ENCODE measurements at places on chromosomes 4 and X.
A peak's percentile ranks its signal among the peaks of the same experiment; 100 is the strongest.

DNA sequence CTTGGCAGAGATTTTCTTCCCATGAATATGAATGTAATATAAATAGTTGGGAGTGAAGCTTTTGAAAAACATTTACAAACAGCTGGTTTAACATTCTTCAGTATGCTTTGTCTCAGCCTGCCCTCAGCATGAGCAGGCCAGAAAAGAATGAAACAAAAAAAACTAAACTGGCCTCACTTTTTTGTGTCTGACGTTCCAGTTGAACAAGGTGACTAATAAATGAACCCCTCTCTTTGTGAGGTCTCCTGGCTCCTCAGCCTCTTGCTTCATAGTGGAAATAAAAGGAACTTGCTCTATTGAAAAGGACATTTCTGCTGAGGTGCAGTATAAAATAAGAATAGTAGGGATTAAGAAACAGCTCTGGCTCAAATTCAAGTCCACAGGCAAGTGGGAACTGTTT lies 9.4 kb downstream of the CHST7 start:
- peak; percentile 31 for DNase-seq

- DNase-seq: no peak
These were observed 427 bp downstream of the ZNF182 start for GRCh38 chrX:48003367-48003757.

DNA sequence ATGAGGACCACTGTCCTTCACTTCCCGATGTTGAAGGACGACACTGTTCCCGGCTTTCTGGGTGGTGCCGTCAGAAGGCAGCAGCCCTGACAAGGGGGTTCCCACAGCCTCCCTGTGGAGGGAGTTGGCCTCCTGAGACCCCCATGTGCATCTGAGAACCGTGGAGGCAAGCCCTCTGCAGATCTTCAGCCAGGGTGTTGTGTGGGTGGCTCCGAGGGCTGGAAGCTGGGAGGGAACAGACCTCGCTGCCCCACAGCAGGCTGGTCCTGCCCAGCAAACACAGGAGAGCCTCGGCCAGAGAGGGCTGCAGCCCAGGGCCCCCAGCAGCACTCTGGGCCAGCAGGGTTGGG lies 16.2 kb downstream of the DGKQ start:
- no peak for DNase-seq

DNA sequence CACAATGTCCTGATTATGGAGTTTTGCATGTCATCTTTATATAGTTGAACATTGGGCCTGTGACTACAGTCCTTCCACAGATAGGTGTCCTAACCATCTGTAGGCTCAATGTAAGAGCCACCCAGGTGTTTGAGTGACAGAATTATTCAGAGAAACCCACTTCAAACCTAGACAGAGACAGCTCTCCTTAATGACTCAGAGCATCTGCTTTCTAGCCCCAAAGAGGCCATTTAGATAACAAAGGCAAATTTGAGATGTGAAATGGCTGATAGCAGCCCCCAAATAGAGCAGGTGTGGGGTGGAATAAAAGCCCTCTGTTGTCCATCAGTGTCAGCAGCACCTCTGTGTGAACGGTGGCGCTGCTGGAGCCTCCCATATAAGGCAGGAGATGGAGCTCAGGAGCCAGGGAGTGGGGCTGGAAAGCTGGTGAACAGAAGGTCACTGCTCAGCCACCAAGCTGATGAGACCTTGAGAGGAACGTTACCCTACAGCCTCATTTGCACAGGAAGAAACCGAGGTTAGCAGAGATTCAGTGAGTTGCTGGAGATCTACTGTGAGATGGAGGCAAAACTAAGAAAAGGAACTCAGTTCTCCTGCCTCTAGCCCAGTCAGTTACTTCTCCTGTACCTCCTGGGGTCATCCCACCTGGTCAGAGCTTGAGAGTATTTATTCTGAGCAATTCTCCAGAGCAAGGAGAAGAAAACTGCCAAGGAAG lies 153.3 kb upstream of the LNX1 start:
- no peak for DNase-seq

- peak; percentile 8 for DNase-seq
These were observed 27.0 kb downstream of the EIF2S3 start for GRCh38 chrX:24081661-24082154.

GRCh38 chrX:115560211-115560977 lies 580 bp upstream of the PLS3 start:
- no peak for DNase-seq

GRCh38 chr4:40316333-40316781 lies 18.8 kb upstream of the CHRNA9 start:
- DNase-seq: no peak

DNA sequence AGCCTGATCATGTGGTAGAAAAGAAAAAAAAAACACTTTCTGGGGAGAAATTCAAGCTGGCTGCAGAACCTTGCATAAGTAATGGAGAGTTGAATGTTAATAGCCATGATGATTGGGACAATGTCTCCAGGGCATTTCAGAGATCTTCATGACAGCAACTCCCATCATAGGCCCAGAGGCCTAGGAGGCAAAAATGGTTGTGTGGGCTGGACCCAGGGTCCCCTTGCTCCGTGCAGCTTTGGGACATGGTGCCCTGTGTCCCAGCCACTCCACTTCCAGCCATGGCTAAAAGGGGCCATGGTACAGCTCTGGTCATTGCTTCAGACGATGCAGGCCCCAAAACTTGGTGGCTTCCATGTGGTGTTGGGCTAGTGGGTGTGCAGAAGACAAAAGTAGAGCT lies 1170.9 kb downstream of the C4orf33 start:
- no peak for DNase-seq

GRCh38 chrX:18886005-18886343 lies 97.9 kb downstream of the PHKA2 start:
- no peak for DNase-seq

DNA sequence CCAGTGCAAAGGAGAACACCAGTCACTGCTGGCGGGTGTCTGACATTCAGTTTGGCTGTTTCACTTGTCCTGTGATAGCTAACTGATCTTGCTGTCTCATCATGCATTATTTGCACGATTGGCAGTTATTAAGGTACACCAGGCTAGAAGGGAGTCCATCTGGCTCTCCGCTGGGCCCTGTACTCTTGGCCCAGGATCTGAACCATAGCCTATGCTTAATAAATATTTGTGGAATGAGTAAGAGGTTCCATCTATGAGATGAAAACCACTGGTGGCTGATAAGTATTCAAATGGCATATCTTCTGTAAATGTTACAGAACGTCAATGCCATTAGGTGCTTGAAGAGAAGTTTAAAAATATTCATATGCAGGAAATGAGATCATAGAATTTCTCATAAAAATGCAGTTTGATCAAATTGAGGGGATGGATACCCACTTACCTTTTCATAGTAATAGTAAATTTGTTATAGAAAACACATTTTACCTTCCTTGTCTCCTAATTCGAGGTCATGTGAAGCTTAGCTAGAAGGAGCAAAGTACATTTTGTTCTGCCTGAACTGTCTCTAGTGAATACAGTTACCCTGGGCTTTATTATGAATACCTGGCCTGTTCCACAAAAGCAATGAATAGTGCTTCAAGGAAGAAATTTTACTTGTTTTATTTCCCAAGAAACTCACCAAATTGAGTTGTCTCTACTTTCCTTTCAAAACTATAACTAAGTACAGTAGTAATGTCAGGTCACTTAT lies 213.5 kb downstream of the CBR4 start:
- no peak for DNase-seq

DNA sequence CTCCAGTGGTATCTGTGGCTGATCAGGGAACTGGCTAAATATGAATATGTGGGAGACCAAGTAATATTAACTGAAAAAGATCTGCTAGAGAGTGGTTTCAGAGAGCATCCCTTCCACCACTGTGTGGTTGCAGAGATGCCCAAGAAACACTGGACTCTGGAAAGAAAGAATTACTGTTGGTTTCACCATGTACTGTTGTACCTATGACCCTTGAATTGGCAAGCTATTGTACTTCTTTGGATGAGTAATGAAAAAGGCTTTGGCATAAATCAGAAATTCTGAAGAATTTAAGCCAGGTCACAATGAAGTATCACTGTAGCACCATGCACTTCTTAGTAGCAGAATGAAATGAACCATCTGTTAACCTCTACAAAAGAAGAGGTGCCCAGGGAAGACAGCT lies 134.4 kb upstream of the INTU start:
- DNase-seq: no peak

- no peak for DNase-seq
These were observed 65.3 kb downstream of the CLNK start for GRCh38 chr4:10619220-10619619.

- DNase-seq: no peak
These were observed 7.1 kb downstream of the AWAT2 start for GRCh38 chrX:70042399-70043371.

- no peak for DNase-seq
These were observed 246.1 kb downstream of the NR3C2 start for GRCh38 chr4:148196164-148196563.

DNA sequence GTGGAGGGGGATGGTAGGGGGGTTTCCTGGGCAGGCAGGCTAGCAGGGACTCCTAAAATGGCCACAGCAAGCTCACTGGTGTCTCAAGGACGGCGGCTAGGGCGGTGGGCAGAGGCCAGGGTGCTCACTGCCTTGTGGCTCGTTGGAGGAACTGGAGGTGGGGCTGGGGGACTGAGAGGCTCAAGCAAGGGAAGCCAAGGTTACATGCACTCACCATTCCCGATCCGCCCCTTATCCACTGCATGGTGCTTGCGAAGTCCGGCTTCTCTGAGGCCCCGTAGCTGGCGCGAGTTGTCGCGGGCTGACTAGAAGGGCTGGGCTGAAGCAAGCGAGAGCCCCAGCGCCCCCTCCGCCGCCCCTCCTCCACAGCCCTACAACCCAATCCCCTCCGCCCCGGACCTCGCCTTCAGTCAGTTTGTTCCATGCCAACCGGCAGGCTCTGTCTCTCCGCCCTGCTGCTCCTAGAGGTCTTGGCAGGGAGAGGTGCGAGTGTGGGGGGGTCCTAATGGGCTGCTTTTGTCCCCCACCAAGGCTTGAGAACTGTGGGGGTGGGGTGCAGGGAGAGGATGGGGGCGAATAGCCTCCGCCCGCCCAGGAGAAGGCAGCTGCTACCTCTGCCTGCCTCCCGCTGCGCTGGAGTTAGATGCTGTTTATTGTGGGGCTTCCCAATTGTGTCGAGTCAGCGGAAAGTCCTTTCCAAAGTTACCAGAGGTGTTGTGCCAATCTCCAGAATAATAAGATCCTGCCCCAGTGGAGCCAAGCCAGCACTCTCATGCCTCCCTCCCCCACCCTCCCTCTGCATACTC lies at the start of gene ARHGEF9:
ARHGEF9 (minus strand) TSS at position 313 of the 806 bp plus-strand sequence; CDS start at position 244, 69 bp downstream.
- DNase-seq: peak; percentile 11

GRCh38 chr4:3114377-3114776 lies 39.9 kb downstream of the HTT start:
- DNase-seq: no peak

DNA sequence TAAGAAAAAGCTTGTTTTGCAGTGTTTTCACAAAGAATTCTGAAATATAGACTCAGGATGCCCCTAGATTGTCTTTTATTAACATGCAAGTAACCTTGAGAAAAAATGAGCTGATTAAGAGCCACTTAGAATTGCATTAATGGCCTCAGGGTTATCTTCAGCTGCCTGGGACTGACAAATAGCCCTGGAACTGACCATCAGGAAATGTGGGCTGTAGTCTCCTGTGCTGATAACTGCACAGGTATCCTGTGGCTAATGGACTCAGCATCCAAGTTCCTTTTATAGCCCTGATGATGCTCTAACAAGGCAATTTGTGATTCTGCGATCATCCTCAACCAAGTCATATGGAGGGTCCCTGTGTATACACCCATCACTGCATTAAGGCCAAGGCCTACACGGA lies 17.0 kb downstream of the CA5B start:
- no peak for DNase-seq

DNA sequence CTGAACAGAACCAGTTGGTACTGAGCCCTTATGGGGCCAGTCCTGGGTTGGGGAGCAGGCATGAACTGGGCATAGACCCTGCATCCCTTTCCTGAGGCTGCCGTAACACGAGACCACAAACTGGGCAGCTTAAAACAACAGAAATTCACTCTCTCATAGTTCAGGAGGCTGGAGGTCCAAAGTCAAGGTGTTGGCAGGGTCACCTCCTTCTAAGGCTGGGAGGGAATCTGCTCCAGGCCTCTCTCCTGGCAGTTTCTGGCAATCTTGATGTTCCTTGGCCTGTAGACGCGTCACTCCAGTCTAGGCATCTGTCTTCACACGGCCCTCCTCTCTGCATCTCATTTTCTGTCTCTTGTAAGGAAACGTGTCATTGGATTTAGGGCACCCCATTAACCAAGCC lies 19.8 kb upstream of the SORCS2 start:
- DNase-seq: no peak

DNA sequence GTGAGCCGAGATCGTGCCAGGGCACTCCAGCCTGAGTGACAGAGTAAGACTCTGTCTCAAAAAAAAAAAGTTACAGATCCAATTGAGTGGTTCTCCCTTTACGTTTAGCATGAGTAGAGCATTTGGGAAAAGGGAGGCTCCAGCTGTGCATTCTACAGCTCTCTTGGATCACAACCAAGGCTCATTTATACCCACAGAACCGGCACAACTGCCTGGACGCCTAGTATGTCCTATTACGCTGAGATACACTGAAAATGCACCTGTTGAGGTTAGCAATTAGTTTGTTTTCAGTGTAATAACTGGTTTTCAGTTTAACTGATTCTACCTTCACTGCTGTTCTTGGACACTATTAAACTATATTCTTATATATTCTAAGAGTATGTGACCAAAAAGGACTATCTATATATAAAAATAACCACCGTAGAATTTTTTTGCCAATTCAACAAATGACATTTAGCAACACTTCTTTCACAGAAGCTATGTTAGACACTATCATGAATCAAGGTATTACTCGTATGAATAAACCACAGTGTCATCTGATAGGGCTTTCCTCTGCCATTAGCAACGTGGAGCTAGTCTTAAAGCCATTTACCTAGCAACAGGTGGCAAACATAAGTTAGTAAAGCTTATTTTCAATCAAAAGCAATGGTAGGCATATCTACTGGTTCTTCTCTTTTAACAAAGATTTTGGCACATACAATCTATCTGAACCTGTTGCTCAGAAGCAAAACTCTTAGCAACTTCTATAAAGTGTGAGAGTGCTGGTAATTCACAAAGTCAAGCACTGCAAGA lies 3.6 kb downstream of the OTUD4 start:
- DNase-seq: no peak

GRCh38 chrX:55451626-55451989 lies 319 bp upstream of the MAGEH1 start:
- no peak for DNase-seq

GRCh38 chr4:2036327-2036726 lies 22.8 kb upstream of the NAT8L start:
- DNase-seq: no peak

DNA sequence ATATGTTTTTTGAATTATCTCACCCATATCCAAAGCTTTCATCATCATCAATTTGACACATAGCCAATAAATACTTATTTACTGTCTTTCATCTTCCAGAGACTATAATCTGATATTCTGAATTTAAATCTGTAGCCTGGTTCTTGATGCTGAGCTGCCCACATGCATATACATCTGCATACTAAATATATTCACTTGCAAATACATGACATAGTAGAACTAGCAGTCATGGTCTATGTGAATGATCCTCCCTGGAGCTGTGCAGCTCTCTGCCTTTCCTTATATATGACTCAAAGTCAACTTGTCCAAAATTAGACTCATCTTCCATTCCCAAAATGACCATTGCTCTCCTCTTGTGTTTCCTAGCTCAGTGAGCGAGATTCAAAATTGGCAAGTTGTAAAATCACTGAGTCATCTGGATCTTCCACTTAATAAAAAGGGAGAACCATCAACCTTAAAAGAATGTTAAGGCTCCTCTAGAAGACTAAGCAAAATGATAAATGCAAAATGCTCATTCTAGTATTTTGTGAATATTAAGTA lies 448.2 kb downstream of the PPARGC1A start:
- no peak for DNase-seq

All from midbrain (tissue), 1 donor.